Activated T-helper 17 cell treated with anti-CD3 and anti-CD28 coated beads, Interleukin-2, amount 50 U/mL, for 72 hours (primary cell): ENCODE measurements at places on chromosomes 3 and 15. TPM values are rescaled to one million over a fixed set of nuclear protein-coding genes. Genes with fewer than 3 reads are reported as not detected.

The GUCA1C gene
- not detected for total RNA-seq

The KCNAB1 gene
- total RNA-seq: not detected

The GOLGA6B gene
- total RNA-seq: 0.13 TPM

DNA sequence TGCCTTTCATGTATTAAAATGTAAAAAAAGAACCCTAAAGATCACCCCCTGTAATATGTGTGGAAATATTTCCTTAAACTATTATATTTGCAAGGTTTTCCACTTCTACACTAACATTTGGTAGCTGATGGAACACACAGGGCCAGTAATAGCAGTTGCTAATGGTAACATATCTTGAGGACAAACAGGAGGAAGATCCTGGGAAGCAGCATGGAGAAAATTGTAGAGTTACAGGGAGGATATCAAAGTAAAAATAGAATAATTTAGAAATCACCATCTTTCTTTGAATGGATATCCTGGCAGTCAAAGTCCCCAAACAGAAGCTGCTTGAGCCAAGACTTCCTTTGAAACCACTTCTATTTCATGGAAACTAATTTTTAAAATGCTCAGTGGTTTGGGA, 29.5 kb upstream of the OSTN start:
- ATAC-seq: no peak
- H3K27me3 ChIP-seq: no peaks in the 10 kb centered on the region
- H3K4me1 ChIP-seq: no peaks in the 10 kb centered on the region
- no peak overlapping the region for H3K4me3 ChIP-seq
- H3K27ac ChIP-seq: no peak overlapping the region
- no peaks in the 10 kb centered on the region for H3K36me3 ChIP-seq

DNA sequence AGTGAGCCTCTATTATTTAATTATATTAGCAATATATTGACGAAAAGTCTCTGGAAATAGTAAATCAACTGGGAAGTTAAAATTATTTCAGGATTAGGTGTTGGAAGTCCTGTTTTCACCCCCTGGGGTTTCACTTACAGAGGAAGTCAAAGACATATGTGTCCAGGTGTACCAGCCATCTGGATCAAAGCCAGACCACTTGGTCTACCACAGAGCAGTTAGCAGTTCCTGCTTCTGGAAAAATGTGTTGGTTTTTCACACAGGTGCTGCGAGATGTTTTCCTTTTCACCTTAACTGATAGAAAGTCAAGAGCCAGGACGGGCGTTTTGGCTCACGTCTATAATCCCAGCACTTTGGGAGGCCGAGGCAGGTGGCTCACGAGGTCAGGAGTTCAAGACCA, 13.1 kb downstream of the MME start:
- no peak overlapping the region for H3K27ac ChIP-seq
- no peak overlapping the region for H3K4me3 ChIP-seq
- H3K27me3 ChIP-seq: no peaks in the 10 kb centered on the region
- H3K36me3 ChIP-seq: no peaks in the 10 kb centered on the region

DNA sequence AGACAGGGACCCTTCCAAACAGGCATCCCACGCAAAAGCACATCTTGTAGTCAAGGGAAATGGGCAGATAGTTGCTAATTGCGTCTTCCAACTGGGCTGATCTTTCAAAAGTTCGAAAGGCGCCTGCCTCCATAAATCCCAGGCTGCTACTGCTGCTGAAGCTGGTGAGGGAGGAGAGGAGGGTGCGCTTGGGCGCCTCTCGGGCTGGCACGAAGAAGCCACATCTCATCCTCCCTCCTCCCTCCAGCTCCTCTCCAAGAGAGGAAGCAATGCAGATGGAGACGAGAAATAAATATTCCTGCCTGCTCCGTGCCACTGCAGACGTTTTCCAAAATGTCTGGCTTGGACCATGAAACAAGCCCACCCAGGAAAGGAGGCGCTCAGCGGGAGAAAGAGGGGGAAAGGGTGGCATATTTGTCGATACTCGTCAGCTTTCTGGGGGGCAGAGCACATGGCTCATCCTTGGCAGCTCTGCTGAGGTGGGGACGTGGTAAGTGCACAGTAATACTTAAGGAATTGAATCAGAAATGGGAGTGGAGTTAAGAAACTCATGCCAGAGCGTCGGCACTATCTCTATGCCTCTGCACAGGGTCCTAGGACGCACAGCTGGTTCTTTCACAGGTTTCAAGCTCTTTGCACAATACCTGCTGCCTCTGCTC, 88.9 kb upstream of the FEZF2 start:
- H3K36me3 ChIP-seq: no peaks in the 10 kb centered on the region
- H3K4me3 ChIP-seq: no peak overlapping the region
- no peaks in the 10 kb centered on the region for H3K4me1 ChIP-seq

- no peaks in the 10 kb centered on the region for H3K4me1 ChIP-seq
- ATAC-seq: no peak
Measured at GRCh38 chr3:37700466-37701248, 161.0 kb upstream of the CTDSPL start.

GRCh38 chr3:30081904-30082303, 524.5 kb upstream of the TGFBR2 start:
- no peak for ATAC-seq
- no peak overlapping the region for H3K27ac ChIP-seq
- H3K27me3 ChIP-seq: peaks cover 13% of the 10 kb centered on the region
